Progenitor cell of endocrine pancreas (in vitro differentiated cells): ENCODE measurements at places on chromosomes 3 and 15. TPM values are rescaled to one million over a fixed set of nuclear protein-coding genes. Genes with fewer than 3 reads are reported as not detected.
A peak's percentile ranks its signal among the peaks of the same experiment; 100 is the strongest.

GRCh38 chr3:175502155-175502554 is 643.0 kb downstream of the NAALADL2 start:
- no peak overlapping the region for H3K4me3 ChIP-seq
- no peak for DNase-seq
- H3K4me1 ChIP-seq: peaks cover 12% of the 10 kb centered on the region

TLR9 gene
- total RNA-seq: not detected in 2 replicates

GRCh38 chr15:98883478-98883877 is 124.1 kb downstream of the PGPEP1L start:
- no peak for DNase-seq
- no peaks in the 10 kb centered on the region for H3K36me3 ChIP-seq
- H3K27ac ChIP-seq: peak overlapping the region; percentile 12
- H3K27me3 ChIP-seq: no peaks in the 10 kb centered on the region

DNA sequence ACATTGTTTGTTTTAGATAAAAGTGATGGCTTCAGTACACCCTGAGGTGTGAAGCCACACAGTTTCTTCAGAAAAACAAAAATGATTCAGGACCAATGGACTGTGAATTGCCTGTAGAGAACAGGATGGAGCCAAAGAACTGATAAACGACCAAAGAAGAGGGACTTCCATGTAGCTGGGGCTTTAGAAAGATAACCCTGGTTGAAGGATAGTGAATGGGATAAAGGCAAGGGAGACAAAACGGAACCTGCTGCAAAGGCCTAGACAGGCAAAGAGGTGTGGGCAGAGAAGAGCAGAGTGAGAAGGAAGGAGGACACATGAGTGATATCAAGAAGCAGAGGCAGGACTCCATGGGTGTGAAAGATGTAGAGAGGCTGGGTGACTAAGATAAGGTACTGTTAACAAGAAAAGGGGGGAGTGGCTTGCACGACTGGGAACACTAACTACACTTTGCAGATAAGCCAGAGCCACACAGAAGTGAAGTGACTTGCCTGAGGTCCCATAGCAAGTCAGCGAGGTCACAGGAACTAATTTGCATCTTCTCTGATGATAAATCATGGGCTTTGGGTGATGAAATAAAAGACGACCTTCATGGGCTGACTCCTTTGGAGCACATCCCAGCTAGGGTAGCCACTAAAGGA is 44.3 kb downstream of the RAB6B start:
- no peak overlapping the region for H3K4me3 ChIP-seq
- H3K36me3 ChIP-seq: no peaks in the 10 kb centered on the region
- H3K27me3 ChIP-seq: peaks cover 42% of the 10 kb centered on the region
- no peak overlapping the region for H3K27ac ChIP-seq
- H3K4me1 ChIP-seq: peaks cover 4% of the 10 kb centered on the region

FILIP1L gene
- total RNA-seq: 19.4 and 29.6 TPM in 2 replicates

- peak overlapping the region; percentile 11 for H3K27ac ChIP-seq
- H3K4me3 ChIP-seq: no peak overlapping the region
- no peaks in the 10 kb centered on the region for H3K4me1 ChIP-seq
- no peak for DNase-seq
- peaks cover 45% of the 10 kb centered on the region for H3K36me3 ChIP-seq
Measured at GRCh38 chr3:141600331-141600730, 113.5 kb downstream of the RASA2 start.

DNA sequence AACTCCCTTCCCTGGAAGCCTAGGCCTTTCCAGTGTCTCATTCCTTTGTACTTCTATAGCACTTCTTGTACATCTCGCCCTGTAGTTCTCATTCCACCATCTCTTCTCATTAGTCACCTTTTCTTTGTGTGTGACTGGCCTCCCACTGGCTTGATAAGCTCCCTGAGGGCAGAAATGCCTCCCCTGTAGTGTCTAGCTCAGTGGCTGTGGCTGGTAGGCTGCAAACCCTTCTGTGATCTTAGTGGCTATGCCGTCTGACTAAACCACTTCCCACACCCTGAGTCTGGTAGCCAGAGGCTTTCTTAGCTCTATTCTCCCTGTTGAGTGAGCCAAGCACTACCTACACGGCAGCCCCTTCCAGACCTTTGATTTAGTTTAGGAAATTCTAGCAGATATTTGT is 24.4 kb upstream of the TNFAIP8L3 start:
- H3K27me3 ChIP-seq: peaks cover 6% of the 10 kb centered on the region
- DNase-seq: no peak
- no peaks in the 10 kb centered on the region for H3K36me3 ChIP-seq
- no peak overlapping the region for H3K27ac ChIP-seq
- no peak overlapping the region for H3K4me3 ChIP-seq
- H3K4me1 ChIP-seq: no peaks in the 10 kb centered on the region

GRCh38 chr3:148190441-148190990 is 507.2 kb upstream of the AGTR1 start:
- no peak for DNase-seq
- no peaks in the 10 kb centered on the region for H3K36me3 ChIP-seq
- H3K4me1 ChIP-seq: no peaks in the 10 kb centered on the region
- no peaks in the 10 kb centered on the region for H3K27me3 ChIP-seq
- H3K4me3 ChIP-seq: no peak overlapping the region

LRRIQ4 gene
- total RNA-seq: 0.31 and 0.42 TPM in 2 replicates

CNTN4 gene
- total RNA-seq: 16.1 and 23.5 TPM in 2 replicates

DNA sequence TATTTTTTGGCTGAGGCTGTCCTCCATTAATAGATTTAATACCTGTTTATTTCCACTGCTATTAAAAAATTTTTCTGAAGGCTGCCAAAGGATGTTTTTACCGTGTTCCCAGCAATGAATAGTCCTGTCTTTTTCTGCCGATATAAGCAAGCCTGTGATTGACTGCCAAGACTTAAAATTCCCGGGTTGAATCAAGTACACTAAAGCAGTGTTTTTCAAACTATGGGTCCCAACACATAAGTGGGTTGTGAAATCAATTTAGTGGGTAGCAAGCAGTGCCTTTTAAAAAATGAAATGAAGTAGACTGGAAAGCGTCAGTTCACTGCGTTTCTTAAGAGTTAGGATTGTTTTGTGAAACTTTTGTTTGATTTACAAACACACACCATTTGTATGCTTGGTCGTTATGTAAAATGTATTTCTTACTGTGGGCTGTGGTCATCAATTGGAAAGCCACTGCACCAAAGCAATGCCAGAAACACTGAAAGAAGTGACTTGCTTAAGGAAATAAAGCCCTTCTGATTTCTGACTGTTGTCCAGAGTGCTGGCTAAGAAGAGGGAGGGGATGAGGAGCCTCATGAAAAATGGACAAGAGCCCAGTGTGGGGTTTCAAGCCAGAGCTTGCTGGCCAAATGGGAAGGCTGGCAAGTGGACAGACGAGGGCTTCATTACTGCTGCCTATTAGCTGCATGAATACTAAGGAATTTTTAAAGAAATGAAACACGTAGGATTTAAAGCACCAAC is 206.0 kb downstream of the THRB start:
- H3K4me3 ChIP-seq: no peak overlapping the region
- no peaks in the 10 kb centered on the region for H3K27me3 ChIP-seq
- no peak for DNase-seq
- no peaks in the 10 kb centered on the region for H3K4me1 ChIP-seq
- peak overlapping the region; percentile 29 for H3K27ac ChIP-seq

DNA sequence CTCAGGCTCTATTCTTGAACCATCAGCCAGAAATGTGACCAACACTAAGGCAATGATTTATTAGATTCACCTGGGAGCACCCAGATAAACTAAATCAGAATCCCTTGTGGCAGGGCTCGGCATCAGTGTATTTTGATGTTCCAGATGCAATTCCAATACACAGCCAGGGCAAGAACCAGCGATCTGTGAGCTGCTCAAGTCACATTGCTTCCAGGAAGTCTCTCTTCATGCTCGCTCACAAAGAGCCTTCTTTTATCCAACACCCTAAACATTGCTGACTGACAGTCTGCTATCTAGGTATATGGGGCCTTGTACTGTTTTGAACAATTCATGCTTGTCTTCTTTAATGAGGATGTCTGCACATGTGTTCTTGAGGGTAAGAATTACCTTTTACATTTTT is 40.9 kb upstream of the GOLGA8J start:
- no peak overlapping the region for H3K4me3 ChIP-seq
- H3K36me3 ChIP-seq: no peaks in the 10 kb centered on the region
- H3K27ac ChIP-seq: no peak overlapping the region
- DNase-seq: no peak

DNA sequence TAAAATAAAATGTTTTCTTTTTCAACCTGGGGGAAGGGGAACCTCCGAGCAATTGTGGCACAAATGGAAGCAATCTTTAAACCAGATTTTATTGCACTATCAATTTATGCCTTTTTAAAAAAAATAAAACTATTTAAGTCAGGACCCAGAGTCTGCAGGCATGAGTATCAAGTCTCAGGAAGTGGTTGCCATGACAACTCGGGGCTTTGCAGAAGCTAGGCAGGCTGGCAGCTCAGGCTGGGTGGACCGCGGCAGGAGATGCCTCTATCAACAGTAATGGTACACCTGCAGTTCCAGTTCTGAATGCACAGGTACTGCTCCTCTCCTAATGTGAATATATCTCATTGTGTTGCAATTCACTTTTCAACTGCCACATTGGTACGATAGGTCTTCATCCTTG is 447.7 kb downstream of the GABRG3 start:
- peaks cover 10% of the 10 kb centered on the region for H3K27me3 ChIP-seq
- no peak overlapping the region for H3K27ac ChIP-seq
- no peaks in the 10 kb centered on the region for H3K4me1 ChIP-seq
- no peaks in the 10 kb centered on the region for H3K36me3 ChIP-seq
